ENCODE measurements at places on chromosomes 5 and 9. TPM values are rescaled to one million over a fixed set of nuclear protein-coding genes. Genes with fewer than 3 reads are reported as not detected.

LCN12 gene
- 1.1 TPM for total RNA-seq

TLX3 gene
- total RNA-seq = not detected

CCDC180 gene
- 0.86 TPM for total RNA-seq

IL33 gene
- 1.2 TPM for total RNA-seq

PCDHGA6 gene
- total RNA-seq = 0.13 TPM

SIL1 gene
- total RNA-seq = 26.8 TPM

LURAP1L gene
- 11.6 TPM for total RNA-seq

ISL1 gene
- 0.09 TPM for total RNA-seq

FOXD4L6 gene
- not detected for total RNA-seq

POLR3G gene
- 15.8 TPM for total RNA-seq

KIF12 gene
- 2.0 TPM for total RNA-seq

PCSK1 gene
- 0.22 TPM for total RNA-seq

MYMK gene
- total RNA-seq = not detected

MGAT4B gene
- total RNA-seq = 253 TPM

HTR4 gene
- not detected for total RNA-seq

NOXA1 gene
- 1.0 TPM for total RNA-seq

ACOT12 gene
- total RNA-seq = not detected

PKD2L2 gene
- 0.03 TPM for total RNA-seq

POLR1E gene
- 41.2 TPM for total RNA-seq

AGGF1 gene
- 14.2 TPM for total RNA-seq

All from A549 treated with CpdA at 1 μM for 4 hours (cell line).